ENCODE measurements at places on chromosomes 13 and 19.

DNA sequence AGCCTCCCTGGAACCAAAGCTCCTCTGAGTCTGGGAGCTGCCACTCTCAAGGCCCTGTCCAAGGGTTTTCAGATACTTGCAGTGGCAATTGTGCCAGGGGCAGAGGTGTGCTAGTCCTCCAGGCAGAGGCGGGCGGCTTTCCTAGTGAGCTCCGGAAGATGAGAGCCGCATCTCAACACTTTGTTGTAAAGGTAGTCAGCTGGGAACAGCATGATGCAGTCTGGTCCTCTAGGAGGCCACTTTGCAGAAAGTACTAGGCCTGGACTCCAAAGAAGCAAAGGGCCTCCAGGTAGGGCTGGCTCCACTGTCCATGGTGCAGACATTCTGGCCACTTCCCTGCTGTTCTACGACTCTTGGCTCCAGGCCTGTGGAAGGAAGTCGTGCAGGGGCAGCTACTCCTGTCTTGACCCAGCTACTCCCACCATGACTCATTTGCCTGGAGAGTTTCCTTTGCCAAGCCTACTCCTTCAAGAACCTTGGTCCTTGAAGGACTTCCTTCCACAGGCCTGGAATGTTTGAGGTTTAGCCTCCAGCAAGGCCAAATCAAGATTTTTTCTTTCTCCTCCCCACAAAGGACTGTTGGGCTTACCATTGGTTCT, 9.9 kb upstream of the ZNF536 start:
- no peak for DNase-seq

DNA sequence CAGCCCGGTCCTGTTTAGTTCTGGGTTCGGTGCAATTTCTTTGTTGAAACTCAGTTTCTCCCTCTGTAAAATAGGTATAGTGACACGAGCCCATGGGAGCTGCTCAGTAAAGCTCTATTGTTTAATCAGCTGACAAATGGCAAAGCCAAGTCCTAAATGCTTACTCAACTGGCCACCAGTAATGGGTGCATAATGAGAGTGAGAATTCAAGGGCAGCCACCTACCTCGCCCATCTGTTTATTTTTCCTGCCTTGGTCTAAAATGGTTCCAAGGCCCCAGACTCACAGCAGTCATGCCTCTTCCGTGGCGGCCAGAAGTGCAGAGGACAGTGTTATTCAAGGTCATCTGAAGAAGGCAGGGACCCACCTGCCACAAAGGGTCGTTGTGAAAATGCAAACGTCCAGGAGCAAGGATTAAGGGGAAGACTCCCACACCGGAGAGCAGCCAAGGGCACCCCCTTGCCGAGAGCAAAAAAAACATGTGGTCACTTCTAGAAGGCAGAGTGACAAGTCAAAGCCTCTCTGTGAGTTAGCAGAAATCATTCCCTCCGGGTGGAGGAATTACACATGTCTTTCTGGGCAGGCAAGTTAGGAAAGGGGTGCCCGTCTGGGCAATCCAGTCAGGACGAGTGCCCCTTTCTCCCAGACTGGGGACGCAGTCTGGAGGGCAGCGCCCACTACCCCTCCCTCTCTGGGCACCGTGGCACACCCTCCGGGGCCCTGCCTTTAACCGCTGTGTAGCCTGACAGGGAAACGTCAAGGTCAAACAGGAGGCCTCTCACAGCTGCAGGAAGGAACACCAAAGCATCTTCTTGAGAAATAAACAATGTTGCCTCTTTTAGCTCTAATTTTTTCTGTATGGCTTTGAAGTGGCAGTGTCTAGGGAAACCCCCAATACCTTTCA, 186.2 kb downstream of the FOXO1 start:
- no peak for DNase-seq

DNA sequence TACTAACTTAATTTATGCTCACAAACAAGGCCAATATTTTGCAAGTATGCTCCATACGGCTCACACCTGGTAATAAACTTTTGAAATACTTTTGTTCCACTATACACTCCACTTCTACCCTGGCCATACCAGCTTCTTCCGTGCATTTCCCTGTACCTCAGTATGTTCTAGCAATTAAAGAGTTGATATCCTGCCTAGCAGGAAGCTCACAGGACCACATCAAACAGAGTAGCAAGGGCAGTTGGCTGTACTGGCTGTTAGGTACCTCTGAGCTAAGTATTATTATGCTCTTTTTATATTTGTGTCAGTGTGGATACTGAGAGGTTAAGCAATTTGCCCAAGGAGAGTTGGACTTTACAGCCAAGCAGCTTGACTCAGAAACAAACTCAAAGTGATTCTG, 257.7 kb downstream of the SLITRK6 start:
- DNase-seq: no peak

DNA sequence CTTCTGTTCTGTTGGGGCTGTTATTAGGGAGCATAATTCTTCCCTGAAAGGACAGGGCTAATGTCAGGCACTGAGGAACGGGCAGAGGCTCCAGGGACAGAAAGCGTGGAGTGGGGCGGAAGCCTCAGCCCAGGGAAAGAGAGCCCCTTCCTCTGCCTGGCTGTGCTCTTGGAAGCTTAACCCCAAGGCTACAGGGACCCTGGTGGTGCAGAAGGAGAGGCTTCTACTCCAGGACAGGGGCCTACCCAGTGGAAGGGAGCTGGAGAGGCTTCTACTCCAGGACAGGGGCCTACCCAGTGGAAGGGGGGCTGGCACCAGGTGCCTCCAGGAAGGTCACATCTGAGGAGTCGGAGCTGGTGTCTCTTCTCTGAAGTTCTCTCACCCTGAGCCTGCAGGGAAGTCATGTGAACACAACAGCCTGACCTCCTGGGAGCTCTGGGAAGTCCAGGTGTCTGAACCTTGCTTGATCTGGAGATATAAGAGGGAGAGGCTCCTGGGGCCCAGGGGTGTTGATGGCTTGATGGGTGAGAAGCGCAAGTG, 159.5 kb upstream of the SOX1 start:
- DNase-seq: peak; percentile 14

DNA sequence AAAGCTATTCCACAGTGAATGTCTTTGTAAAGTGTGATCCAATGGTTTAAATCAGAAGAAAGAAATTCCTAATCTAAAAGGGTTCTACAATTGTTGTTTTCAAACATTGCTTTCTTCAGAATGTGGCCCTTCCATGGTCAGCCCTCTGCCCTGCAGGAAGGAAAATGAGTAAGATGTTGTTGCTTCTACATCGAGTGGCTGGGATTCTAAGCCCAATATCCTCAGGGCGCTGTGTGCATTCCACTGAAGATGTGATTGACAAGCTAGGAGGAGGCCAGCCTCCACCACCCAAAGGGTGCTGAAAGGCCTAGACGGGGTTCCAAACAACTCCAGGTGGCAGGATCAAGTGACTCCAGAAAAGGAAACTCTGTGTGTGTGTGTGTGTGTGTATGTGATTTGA, 316.9 kb upstream of the TSHZ3 start:
- DNase-seq: no peak

DNA sequence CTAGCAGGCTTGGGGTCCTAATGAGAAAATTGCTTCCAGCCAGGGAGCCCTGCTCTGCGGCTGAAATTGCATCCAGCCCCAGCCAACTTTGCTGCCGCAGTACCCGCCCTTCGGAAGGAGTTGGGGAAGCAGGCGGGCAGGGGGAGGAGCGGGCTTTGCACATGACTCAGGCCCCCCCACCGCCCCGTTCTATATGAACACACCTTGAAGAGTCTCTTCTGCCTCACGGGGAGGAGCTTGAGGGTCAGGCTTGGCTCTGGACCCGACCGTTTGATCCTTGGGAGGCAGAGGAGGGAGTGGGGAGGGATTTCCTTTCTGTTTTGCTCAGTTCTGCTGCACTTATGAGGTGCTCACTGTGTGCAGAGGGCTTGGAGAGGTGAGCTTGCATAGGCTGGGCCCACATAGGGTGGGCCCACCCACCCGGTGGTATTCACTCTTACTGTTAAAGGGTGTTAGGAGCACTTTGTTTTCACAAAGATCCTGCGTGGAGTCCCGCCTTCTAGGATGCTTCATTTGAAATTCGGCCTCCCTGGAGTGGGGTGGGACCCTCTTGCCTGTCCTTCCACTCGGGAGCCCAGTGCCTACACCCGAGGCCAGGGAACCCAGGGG, 46.5 kb downstream of the LYL1 start:
- DNase-seq: peak; percentile 97

GRCh38 chr13:31476266-31476665, 263.1 kb upstream of the RXFP2 start:
- no peak for DNase-seq

DNA sequence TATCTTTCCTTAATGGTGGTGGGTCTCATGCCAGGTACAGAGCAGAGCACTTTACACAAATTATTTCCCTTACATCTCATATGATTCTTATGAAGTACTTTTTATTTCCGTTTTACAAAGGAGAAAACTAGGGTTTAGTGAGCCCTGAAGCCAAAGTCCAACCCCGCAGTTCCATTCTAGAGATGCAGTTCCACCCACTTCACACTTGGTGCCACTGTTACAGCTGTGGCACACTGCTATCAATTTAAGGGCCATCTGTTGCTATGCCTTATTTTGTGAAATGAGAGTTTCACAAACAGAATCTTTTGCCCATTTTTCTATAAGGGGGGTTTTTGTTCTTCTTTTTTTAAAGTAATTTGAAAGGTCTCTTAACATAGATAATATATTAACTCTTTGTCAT, 12.9 kb downstream of the MIPEP start:
- no peak for DNase-seq
